ENCODE measurements at places on chromosomes 16 and 17. TPM values are rescaled to one million over a fixed set of nuclear protein-coding genes. Genes with fewer than 3 reads are reported as not detected.

- no peaks in the 10 kb centered on the region for H3K36me3 ChIP-seq
- DNase-seq = no peak
- peak overlapping the region; percentile 25 for H3K4me3 ChIP-seq
- H3K4me1 ChIP-seq = no peaks in the 10 kb centered on the region
These were observed 654 bp downstream of the WFDC1 start for GRCh38 chr16:84295203-84295860.

GRCh38 chr16:15704545-15704987 is 54.5 kb downstream of the NDE1 start:
- no peaks in the 10 kb centered on the region for H3K27me3 ChIP-seq
- H3K36me3 ChIP-seq = no peaks in the 10 kb centered on the region
- H3K27ac ChIP-seq = no peak overlapping the region
- H3K4me3 ChIP-seq = no peak overlapping the region

- no peaks in the 10 kb centered on the region for H3K27me3 ChIP-seq
- no peaks in the 10 kb centered on the region for H3K36me3 ChIP-seq
- no peak overlapping the region for H3K4me3 ChIP-seq
These were observed 7.3 kb downstream of the TAT start for GRCh38 chr16:71569621-71570020.

DNA sequence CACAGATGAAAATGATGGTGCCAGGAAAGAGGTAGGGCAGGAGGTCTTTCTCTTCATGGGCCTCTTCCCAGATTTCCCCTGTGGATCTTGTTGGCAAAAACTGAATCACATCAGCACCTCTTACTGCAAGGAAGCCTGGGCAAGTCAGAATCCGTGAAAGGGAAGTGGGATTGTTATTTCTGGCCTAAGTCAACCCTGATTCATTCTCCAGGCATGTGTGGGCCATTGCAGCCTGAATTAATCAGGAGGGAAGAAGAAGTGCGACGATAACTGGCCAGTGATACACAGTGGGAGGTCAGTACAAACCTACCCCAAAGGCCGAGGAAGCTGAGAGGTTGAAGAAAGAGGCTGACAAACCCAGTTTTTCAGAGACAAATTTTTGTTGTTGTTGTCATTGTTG is 17.9 kb upstream of the NSMCE1 start:
- no peak overlapping the region for H3K4me3 ChIP-seq
- no peaks in the 10 kb centered on the region for H3K4me1 ChIP-seq
- no peak overlapping the region for H3K27ac ChIP-seq
- no peaks in the 10 kb centered on the region for H3K36me3 ChIP-seq
- no peak for DNase-seq

GRCh38 chr17:78019367-78019975 is 61.0 kb downstream of the TNRC6C start:
- no peak overlapping the region for H3K4me3 ChIP-seq
- H3K4me1 ChIP-seq = no peaks in the 10 kb centered on the region
- no peaks in the 10 kb centered on the region for H3K36me3 ChIP-seq
- DNase-seq = no peak
- H3K27me3 ChIP-seq = no peaks in the 10 kb centered on the region

DNA sequence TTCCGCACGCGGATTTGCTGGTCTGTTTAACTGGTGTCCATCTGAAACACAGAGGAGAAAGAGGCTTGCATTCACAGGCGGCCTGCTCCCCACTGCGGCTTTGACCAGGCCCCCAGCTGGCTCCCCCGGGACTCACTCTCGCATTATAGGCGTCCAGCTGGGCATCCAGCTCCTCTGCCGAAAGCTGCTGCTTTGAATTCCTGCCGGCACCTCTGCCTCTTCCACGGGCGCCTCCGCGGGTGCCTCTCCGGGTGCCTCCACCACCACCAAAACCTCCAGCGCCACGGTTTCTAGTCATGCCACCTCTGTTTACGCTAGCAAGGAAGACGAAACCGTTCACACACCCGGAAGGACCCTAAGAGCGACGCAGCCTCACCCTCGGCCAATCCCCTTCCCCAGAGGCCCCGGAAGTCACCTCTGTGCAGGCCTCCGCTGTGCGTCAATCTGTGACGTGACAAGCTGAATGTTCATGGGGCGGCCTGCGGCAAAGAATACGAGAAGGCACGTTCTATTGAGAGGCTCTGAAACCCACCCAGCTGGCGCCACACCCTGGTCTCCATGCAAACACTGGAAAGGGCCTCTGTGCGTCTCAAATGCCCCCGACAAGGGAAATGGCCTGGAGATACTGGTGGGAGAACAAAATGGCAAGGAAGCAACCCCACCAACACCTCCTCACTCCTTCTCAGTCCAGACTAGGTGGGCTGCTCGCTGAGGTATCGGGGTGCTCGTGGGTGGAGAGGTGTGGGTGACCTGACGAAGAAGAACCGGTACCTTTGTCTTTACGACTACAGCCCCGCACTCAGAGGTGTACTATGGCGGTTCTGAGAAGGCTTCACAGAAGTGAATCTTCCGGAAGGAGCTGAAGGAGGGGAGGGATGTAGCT is 3.0 kb downstream of the ALYREF start:
- H3K27me3 ChIP-seq = no peaks in the 10 kb centered on the region
- H3K4me1 ChIP-seq = peaks cover 5% of the 10 kb centered on the region
- H3K4me3 ChIP-seq = no peak overlapping the region
- H3K36me3 ChIP-seq = peaks cover 5% of the 10 kb centered on the region

DNA sequence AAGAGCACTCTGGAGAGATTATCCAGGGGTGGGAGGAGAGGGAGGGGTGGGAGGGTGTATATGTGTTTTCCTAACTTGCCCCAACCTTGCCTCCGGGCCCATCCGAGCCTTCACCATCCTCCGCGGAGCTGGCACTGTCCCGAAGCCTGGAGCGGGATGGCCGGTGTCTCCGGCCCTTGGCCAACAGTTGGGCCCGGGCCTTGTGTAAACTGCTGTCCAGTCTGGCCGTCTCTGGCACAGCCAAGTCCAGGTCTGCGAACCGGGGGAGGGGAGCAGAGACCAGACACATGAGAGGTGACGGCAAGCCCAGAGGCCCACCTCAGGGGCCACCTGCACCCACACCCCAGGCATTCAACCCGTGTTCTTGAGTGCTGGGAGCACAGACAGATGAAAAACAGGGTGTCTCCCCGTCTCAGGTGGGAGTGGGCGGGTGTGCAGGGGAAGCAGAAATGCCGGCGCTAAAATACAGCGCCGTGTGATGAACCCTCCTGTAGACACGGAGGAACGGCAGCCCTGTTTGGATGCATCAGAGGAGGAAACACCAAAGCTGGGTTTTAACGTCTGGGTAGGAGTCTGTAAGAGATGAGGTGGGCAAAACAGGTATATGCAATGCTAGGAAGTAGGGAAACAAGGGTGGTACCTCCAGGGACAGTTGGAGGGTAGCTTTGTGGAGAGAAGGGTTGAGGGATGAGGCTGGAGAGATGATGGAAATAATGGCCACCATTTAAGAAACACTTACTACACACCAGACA is 11.7 kb downstream of the SAMD14 start:
- no peaks in the 10 kb centered on the region for H3K36me3 ChIP-seq
- no peak overlapping the region for H3K4me3 ChIP-seq
- DNase-seq = no peak
- H3K27ac ChIP-seq = no peak overlapping the region
- H3K4me1 ChIP-seq = no peaks in the 10 kb centered on the region

DNA sequence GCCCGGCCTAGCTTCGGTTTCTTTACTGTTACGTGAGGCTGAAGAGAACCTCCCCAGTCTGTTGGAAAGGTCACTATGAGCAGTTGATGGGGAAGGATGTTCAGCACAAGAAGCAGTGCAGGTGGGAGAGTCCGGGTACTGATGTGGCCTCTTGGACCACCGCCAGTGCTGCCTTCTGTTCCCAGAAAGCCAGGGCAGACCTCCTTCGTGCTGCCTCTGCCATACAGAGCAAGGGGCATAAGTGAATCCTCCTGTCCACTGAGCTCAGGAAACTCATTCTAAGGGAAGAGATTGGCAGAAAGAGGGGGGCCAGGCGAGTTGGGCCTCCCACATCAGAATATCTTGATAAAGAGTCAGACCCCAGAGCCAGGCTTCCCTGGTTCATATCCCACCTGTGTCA is 3.7 kb downstream of the PPP4C start:
- H3K4me3 ChIP-seq = no peak overlapping the region
- no peaks in the 10 kb centered on the region for H3K27me3 ChIP-seq
- no peak for DNase-seq
- no peak overlapping the region for H3K27ac ChIP-seq

GRCh38 chr16:8346294-8346693 is 244.0 kb downstream of the TMEM114 start:
- H3K27ac ChIP-seq = no peak overlapping the region
- H3K36me3 ChIP-seq = no peaks in the 10 kb centered on the region
- no peaks in the 10 kb centered on the region for H3K4me1 ChIP-seq
- no peak for DNase-seq
- no peaks in the 10 kb centered on the region for H3K27me3 ChIP-seq

- H3K4me1 ChIP-seq = no peaks in the 10 kb centered on the region
- no peaks in the 10 kb centered on the region for H3K36me3 ChIP-seq
- no peak for DNase-seq
- H3K27ac ChIP-seq = no peak overlapping the region
- H3K4me3 ChIP-seq = no peak overlapping the region
- H3K27me3 ChIP-seq = no peaks in the 10 kb centered on the region
These were observed 2.1 kb upstream of the ABCA6 start for GRCh38 chr17:69143683-69144231.

DNA sequence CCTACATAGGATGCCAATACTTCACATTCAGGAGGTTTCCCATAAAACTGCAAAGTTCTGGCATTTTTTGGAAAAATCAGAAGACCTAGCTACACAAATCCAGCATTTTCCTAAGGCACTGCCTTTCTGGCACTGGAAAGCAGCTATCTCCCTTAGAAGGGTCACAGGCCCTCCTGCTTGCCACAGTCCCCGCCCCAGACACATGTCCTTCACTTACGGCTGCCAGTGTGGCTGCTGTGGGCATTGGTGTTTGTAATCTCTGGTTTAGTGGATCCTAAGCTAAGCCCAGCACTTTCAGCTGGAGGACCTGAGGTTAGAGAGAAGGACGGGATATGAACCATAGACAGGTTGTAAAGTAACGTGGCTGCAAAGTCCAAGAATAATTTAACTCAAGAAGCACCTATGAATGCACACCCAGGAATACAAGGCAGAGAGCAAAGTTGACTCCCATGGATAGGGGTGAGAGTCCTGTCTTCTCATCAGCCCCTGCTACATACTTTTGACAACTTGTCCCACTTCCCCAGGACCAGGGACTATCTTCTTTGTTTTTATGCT is 100.0 kb downstream of the XYLT1 start:
- H3K36me3 ChIP-seq = no peaks in the 10 kb centered on the region
- DNase-seq = no peak
- H3K4me1 ChIP-seq = peaks cover 5% of the 10 kb centered on the region
- no peak overlapping the region for H3K27ac ChIP-seq

- H3K4me1 ChIP-seq = peaks cover 34% of the 10 kb centered on the region
- no peaks in the 10 kb centered on the region for H3K36me3 ChIP-seq
These were observed 300.6 kb downstream of the SEC14L1 start for GRCh38 chr17:77441130-77441920.

DNA sequence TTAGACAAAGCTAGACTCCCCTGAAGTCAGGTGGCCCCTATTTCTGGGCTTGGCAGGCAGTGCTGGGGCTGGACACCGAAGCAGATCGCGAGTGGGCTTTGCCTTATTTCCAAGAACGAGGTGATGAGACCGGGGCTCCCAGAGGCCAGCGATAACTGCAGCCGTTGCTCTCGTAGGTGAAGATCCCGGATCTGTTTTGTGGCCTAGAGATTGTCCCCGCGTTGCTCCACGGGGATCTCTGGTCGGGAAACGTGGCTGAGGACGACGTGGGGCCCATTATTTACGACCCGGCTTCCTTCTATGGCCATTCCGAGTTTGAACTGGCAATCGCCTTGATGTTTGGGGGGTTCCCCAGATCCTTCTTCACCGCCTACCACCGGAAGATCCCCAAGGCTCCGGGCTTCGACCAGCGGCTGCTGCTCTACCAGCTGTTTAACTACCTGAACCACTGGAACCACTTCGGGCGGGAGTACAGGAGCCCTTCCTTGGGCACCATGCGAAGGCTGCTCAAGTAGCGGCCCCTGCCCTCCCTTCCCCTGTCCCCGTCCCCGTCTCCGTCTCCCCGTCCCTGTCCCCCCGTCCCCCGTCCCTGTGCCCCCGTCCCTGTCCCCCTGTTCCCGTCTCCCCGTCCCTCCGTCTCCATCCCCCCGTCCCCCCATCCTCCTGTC is 1.5 kb upstream of the TBCD start:
- no peak overlapping the region for H3K4me3 ChIP-seq
- H3K36me3 ChIP-seq = no peaks in the 10 kb centered on the region
- H3K27ac ChIP-seq = no peak overlapping the region
- DNase-seq = no peak
- H3K27me3 ChIP-seq = no peaks in the 10 kb centered on the region
- peaks cover 4% of the 10 kb centered on the region for H3K4me1 ChIP-seq

- no peaks in the 10 kb centered on the region for H3K36me3 ChIP-seq
- H3K4me3 ChIP-seq = no peak overlapping the region
- H3K27me3 ChIP-seq = no peaks in the 10 kb centered on the region
- no peaks in the 10 kb centered on the region for H3K4me1 ChIP-seq
- no peak overlapping the region for H3K27ac ChIP-seq
These were observed 20.7 kb downstream of the NXN start for GRCh38 chr17:958712-959451.

DNA sequence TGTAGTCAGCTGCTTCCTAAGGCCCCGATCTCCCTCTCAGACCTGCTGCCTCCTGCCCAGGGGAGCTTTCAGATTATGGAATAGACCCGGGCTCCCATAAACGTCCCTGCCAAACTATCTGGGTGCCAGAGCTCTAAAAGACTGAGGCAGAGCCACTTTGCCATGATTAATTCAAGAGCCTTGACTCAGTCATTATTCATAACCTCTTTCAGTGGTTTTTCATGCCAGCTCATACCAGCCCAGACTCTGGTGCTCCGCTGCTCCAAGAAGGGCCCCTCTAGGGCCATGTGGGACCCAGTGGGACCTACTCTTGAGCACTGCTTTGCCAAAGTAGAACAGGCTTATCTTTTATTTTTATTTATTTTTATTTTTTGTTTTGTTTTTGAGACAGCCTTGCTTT is 23.9 kb downstream of the DNAI2 start:
- no peaks in the 10 kb centered on the region for H3K27me3 ChIP-seq
- H3K4me1 ChIP-seq = no peaks in the 10 kb centered on the region
- no peak for DNase-seq
- H3K4me3 ChIP-seq = no peak overlapping the region
- H3K27ac ChIP-seq = no peak overlapping the region

The TMEM238L gene
- total RNA-seq = 12.0 TPM

The ZNF469 gene
- 4.4 TPM for total RNA-seq

The SHISA9 gene
- 24.0 TPM for total RNA-seq

The TVP23A gene
- total RNA-seq = 0.27 TPM

The SLC52A1 gene
- total RNA-seq = 1.7 TPM

The RASL10B gene
- total RNA-seq = 7.2 TPM

The ACSM5 gene
- total RNA-seq = 1.1 TPM

The PLLP gene
- 52.5 TPM for total RNA-seq

The C17orf113 gene
- total RNA-seq = 4.8 TPM

The HSD17B1 gene
- total RNA-seq = 16.2 TPM

All from prostate gland (tissue), 2 donors.